ENCODE measurements at places on chromosomes 4 and X.

- no peak for DNase-seq
These were observed 16.3 kb downstream of the WDR13 start for GRCh38 chrX:48613502-48614160.

DNA sequence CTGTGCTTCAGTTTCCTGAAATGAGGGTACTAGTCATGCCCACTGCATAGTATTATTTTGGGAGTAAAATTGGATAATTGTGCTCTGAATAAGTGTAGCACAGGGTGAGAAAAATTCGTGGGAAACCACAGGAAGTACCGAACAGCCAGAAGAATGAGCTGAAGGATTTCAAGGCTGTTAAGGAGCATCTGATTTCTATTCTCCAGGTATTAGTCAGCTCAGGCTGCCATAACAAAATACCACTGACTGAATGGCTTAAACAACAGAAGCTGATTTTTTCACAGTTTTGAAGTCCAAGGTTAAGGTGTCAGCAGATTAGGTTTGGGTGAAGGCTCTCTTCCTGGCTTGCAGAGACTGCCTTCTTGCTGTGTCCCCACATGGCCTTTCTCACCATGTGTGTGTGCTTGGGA, 41.9 kb downstream of the WWC2 start:
- DNase-seq, result peak; percentile 16

GRCh38 chr4:40586729-40587128, 42.9 kb downstream of the RBM47 start:
- no peak for DNase-seq

GRCh38 chr4:40301603-40302002, 33.5 kb upstream of the CHRNA9 start:
- DNase-seq, result no peak

GRCh38 chrX:129771266-129771995, 8.3 kb upstream of the SASH3 start:
- DNase-seq, result no peak

DNA sequence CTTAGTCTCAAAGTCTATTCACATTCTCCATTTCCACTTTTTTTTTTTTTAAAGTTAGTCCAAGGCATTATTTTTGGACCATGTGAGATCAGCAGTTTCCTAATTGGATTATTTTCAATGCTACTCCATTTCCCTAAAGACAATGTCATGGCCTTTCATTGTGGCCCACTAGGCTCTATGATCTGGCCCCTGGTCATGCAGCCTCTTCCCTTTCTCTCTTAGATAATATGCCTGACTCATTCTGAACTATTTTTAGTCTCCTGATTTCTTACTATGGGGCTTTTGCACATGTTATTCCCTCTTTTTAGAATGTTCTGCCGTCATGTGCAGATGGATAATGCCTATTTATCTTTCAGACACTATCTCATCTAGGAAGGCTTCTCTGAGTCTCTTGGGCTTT, 157.3 kb downstream of the TMA16 start:
- no peak for DNase-seq

- DNase-seq, result peak; percentile 60
These were observed 151.5 kb downstream of the CENPC start for GRCh38 chr4:67393699-67394281.

- peak; percentile 0 for DNase-seq
These were observed 72.9 kb upstream of the DIAPH2 start for GRCh38 chrX:96611619-96612362.

DNA sequence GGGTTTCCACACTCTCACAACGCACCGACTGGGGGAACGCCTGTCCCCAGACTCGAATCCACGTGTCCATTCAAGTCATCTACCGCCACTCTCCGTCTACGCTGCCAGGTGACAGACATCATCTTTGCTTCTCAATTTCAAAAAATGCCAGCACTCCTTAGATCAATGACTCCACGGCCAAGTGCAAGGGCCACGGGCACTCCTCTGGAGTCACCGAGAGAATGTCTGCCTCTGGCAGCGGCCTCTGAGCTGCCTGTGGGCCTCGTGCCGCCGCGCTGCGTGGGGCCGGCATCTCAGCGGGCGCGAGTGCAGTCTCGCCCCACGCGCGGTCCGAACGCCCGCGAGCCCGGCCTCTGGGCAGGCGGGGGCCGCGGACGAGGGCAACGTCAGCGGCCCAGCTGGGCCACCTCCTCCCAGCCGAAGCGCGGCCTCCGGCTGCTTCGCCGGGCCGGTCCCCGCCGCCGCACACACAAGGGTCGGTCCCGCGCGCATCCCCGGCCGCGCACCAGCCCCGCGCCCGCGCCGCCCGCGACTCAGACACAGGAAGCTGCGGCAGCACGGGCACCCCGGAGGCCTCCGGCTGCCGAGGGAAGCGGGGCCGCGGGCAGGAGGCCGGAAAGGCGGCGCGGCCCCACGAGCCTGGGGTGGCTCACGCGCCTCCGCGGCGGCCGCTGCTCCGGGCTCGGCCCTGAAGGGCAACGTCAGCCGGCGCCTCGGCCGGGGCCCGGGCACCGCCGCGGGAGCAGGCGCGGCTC, 450 bp downstream of the ACSL1 start:
- DNase-seq, result no peak

DNA sequence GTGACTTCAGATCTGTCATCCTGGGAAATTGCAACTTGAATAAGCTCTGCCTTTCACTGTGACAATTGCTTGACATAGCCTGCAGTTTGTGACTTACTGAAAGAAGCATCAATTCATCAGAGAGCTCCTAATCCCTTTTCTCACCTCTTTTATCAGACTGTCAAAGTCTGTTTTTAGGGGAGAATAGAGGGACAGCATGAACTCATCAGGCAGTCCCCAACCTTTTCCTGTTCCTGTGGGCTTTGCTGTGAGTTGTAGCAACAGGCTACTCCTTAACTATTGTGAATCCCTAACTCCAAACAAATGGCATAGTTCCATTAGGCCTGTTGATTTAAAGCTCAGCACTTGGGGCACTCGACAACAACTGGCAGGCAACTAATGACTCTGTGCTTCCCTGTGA, 64.9 kb downstream of the DOCK11 start:
- no peak for DNase-seq

DNA sequence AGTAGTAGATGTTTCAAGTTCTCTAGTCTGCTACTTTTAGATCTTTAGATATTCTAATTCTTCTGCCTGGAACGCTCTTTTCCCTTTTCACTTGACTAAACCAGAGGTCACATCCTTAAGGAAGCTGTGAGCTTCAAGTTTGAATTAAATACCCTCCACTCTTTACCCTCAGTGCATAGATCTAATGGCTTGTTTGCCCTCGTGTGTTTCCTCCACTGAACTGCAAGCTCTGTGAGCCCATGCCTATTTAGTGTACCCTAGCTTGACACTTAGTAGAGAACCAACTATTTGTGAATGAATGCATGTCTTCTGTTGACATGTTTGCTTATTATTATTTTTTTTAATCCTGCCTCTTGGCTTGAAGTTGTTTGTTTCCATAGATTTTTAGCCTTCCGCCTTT, 138.3 kb downstream of the PDE5A start:
- DNase-seq, result peak; percentile 4

GRCh38 chr4:154135576-154135975, 346.7 kb upstream of the SFRP2 start:
- no peak for DNase-seq

DNA sequence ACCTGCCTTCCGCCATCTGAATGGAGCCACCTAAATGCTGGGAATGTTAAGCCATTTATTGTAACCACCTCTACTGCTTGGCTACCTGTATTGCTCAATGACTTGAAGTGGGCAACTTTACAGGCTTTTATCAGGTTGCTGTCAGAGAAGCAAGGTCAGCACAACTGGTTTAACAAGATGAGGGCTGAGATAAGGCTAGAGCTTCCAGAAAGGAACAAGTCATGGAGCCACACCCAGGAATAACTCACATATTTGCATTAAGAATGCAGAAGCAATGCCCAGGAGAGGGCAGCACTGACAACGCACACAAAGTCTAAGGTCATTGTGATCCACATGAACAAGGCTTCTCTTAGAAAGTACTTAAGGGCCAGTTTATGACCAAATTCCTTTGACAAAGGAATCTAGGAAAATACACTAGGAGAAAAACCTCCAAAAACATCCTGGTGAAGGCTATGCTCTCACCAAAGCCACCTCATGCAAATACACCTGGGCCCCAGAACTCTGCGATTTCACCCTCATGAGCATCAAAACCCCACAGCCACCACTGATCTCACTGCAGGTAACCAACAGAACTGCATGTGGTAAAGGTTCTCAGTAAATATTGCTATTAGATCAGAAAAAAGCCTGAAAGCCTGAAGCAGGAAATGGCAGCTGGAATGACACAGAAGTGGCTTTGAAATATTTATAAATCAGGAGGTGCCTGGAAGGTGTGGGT, 15.0 kb upstream of the STS start:
- peak; percentile 90 for DNase-seq

- no peak for DNase-seq
These were observed 23.1 kb upstream of the TLR7 start for GRCh38 chrX:12843668-12844279.

GRCh38 chrX:19358521-19358920, 14.8 kb downstream of the PDHA1 start:
- peak; percentile 15 for DNase-seq

- DNase-seq, result no peak
These were observed 426.1 kb downstream of the MID1IP1 start for GRCh38 chrX:39227371-39227770.

- DNase-seq, result peak; percentile 80
These were observed 46.8 kb downstream of the EPHA5 start for GRCh38 chr4:65623506-65623905.

DNA sequence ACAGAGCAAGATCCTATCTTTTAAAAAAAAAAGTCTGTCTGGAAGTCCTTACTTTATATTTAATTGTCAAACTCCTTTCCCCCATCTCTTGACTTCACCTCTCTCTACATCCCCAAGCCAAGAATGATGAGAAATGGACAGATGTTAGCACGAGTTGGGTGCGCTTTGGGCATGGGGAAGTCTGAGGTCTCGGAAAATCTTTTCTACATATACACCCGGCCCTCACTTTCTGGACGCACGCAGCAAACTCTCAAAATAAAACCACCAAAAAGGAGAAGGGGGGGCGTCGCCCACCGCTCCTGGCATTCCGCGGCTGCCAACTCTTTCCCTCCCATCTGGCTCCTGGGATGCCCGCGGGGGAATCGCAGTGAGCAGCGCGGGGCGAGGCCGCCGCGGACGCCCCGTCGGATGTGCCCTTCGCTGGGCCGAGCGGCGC, 756 bp downstream of the IGFBP7 start:
- no peak for DNase-seq

DNA sequence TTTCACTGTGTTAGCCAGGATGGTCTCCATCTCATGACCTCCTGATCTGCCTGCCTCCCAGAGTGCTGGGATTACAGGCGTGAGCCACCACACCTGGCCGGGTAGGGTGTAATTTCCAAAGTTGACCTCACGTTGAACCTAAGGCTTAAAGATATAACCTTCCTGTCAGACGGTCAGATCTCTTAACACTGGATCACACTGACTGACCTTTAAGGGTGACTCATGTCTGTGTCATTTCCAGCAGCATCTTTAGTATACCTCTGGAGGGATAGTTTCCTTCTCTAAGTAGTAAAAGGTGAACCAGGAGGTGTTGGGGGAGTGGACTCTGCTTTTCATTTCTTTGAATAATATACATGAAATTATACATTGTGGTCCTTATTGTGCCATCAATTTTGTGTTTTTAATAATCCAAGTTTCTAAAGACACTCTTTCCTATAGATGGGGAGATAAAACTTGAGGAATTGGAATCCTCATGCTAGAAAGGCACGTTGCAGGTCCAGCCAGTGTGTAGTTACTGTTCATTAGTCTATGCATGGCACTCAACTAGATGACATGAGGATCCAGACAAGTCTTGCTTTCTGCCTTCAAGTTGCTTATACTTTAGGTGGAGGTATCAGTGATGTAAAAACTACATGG, 45.7 kb downstream of the ARHGAP10 start:
- peak; percentile 44 for DNase-seq

- DNase-seq, result no peak
These were observed 8.4 kb upstream of the C4orf54 start for GRCh38 chr4:99665983-99666382.

GRCh38 chr4:5524446-5525299, 183.7 kb downstream of the EVC2 start:
- DNase-seq, result no peak

GRCh38 chr4:69092190-69092589, 4.1 kb upstream of the UGT2B7 start:
- peak; percentile 62 for DNase-seq

DNA sequence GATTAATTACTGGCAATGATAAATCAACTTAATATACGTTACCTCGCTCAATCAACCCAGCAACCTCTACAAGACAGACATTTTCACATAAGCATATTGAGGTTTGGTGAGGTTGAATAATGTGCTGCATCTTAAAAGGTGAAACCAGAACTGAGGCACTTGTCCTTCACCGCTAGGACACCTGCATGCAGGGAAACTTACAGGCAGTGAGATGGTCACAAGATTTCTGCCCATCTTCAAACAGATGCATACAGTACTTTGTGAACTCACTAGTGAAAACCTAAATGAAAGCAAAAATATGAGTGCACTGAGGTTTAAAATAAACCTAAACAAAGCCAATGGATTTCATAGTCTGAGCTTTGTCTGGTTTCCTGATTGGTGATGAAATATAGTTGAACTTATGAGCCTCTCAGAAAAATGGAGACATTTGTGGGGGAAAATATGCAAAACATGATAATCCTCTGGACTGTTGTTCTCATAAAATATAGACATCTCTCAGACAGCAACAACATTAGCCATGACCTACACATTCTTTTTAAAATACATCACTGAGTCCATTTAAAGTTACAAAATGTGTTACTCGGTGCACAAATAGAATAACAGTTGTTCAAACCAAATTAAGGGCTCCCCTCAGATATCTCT, 20.9 kb upstream of the PRSS12 start:
- no peak for DNase-seq

- DNase-seq, result no peak
These were observed 99.1 kb downstream of the FRYL start for GRCh38 chr4:48680848-48681568.

DNA sequence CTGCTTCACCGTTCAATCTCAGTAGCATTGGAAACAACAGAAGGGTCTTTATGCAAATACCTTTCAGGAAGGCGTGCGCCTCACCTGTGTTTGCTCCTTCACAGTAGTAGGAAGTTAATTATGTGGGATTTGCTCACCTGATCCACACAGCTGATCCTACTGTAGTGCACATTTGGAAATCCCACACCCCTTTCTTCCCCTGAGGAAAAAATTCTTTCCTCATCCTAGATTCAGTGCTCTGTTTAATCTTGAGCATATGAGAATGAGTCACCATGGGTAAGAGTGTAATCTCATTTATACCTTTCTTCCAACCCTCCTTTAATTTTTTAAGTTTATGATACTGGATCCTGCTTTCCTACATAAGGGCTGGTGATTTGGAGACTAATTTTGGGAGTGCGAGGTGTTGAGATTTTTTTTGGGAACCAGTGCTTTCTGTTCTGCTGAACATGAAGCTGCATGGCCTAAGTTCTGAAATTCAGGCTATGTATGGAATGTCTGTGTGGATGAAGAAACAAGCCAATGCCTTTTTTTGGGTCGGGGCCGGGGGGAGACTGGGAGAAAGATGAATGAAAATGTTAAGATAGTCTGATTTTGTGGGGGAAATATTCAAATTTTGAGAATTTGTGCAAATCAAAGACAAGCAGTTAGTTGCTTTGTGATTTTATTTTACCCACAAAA, 19.0 kb downstream of the GAB1 start:
- DNase-seq, result peak; percentile 90

- DNase-seq, result peak; percentile 18
These were observed 277.5 kb downstream of the IL15 start for GRCh38 chr4:141913928-141914327.

GRCh38 chr4:88225232-88226105, 58.9 kb downstream of the PPM1K start:
- DNase-seq, result no peak

- DNase-seq, result no peak
These were observed 21.1 kb downstream of the CORIN start for GRCh38 chr4:47816748-47817147.

- peak; percentile 55 for DNase-seq
These were observed 425.7 kb upstream of the FAT1 start for GRCh38 chr4:187149229-187149945.

All from epithelial cell of esophagus (primary cell).